Bone marrow (tissue), 2 donors: ENCODE measurements at places on chromosomes 1 and 21.

GRCh38 chr1:158148468-158148867, 32.2 kb upstream of the CD1D start:
- no peak for DNase-seq

DNA sequence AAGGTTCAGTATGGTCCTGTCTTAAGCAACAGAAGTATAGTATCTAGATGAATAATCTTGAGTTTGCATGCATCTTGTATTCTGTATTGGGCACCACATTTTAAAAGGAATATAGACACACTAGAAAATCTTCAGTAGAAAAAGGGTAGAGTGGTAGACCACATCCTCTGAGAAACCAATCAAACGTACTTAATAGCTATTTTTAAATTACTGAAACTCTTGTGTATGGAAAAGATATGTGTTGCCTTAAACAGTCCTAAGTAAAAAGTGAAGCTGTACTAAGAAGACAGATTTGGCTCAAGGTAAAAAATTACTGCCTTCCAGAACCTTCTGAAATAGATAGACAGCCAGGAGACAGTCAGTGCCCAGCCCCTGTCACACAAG, 3.1 kb downstream of the CTXND2 start:
- DNase-seq, result no peak

DNA sequence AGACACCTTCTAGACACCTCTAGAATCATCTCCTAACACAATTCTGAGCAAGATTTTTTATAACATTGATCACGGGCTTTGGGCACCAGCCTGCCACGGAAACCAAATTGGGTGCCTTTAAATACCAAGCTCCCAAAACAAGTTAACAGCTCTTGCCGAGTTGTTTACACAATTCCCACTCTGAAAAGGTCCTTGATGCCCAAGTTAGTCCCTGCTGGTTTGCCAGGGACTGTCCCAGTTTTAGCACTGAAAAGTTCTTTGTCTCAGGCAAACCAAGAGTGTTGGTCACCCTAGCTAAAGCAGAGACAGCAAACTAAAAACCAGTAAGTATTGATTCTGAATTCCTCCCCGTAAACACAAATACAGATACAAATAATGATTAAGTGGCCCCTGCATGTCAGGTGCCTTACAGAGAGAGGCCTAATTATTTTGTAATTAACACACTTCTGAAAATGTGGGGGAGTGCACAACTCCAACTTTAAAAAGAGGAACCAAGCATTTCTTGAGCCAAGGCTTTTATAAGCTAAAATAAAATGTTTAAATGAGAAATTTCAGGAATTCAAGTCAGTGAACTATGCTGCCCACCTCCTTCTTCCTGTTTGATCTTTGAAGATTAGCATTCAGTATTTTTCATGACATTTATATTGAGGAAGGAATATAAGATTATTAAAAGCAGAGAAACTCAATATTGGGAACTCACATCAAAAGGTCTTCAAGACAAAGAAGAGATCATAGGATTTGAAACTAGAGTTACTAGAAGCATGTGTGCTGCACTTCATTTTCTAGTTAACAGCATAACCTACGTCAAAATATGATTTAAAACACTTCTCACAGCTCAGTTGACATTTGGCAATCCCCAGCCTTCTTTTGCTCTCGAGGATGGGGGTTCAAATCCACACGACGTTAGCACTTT, 9.0 kb upstream of the UBE2U start:
- no peak for DNase-seq

DNA sequence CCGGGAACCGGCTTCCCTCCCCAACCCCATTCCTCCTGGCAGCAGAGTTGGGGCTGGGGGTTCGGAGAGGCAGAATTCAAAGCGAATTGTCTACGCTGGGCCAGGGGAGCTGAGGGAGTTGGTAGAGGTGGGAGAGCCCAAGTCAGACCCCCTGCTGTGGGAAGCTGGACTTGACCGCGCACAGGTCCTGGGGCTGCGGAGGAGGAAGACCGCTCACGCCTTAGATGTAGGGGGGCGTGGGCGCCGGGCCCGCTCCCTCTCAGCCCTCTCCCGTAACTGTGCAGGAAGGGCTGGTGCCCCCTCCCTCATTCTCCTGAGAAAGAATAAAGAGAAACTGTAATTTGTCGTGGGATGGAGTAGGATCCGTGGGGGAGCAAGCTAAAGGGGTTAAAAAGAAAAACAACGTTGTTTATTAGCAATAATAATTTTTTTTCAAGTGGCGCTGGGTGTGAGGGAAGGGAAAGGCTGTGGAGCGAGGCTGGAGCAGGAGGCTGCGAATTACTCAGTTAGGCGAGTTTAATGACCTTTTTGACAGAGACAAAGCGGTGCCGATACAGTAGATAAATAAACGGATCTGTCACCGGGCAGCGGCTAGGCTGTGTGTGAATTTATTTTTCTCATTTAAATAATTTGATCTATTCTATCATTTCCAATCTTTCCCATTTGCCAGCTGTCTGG, 838 bp upstream of the GRIK3 start:
- DNase-seq, result no peak

GRCh38 chr21:21146587-21147373, 148.6 kb downstream of the NCAM2 start:
- no peak for DNase-seq

GRCh38 chr1:160626509-160627342, 20.1 kb downstream of the SLAMF1 start:
- DNase-seq, result peak; percentile 23

- DNase-seq, result no peak
Observed at GRCh38 chr1:156537027-156537426, 35.3 kb downstream of the IQGAP3 start.

DNA sequence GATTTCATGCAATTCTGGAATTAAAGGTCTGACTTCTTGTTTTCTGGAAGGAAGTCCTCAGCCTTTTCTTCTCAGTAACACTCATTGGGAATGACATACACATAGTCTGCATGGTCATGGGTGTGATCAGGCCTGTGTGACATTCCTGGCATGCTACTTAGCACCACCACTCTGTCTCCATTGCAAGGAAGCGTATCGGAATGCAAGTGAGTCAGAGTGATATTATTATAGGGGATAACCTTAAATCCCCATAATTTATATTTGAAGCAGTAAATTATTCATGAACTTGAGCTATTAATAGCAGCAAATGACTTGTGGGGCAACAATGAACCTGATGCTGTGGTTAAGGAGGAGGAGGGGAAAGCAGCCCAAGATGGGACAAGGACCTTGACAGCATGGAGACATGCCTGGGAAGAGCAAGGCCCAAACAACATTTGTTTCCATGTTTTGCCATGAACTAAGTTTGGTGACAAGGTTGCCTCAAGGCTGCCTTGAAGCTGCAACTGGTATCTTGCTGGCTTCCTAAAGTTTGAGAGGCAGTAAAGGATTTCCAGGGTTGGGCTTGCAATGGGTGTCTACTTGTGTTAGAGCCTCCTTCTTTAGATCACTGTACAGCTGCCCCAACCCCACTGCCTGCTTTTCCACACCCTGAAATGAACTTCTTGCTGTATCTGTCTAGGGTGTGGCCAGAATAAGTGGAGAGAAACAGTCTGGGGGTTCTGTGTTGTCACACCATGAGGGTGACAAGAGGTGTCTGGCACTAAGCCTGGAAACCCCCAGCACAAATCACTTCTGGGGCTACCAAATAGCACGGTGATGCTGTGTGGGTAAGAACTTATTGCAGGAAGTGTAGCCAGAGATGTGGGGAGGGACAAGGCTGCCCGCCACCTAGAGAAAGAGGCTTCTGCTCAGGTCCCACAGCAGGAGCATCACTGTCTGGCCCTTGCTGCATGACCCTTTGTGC, 4.6 kb downstream of the MAB21L3 start:
- no peak for DNase-seq

DNA sequence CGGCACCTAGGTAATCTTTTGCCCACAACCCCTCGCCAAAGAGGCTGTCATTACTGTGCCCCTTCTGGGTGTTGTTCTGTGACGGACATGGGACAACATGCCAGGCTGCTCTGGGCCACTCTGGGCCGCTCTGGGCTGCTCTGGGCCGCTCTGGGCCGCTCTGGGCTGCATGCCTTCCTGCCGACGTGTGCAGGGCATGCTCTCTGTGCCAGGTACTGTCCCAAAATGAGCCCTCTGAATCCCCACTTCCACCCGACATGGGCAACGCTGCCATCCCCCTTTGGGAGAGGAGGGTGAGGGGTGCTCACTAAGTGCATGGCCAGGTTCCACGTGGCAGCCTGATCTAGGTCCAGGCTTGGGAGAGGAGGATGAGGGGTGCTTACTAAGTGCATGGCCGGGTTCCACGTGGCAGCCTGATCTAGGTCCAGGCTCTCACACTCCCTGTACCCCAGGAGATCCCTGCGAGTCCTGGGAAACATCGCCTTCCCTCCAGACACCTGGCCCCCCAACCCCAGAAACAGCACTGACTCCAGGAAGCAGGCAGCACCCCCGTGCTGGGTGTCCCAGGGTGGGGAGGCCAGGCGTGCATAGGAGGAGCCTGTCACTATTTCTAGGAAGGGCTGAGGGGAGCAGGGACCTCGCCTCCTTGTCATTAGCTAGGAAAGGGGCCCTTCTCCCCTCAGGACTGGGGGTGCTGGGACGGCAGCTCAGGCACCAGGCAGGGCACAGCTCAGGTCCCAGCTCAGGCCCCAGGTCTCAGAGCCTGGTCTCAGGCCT, 16.5 kb downstream of the TTC34 start:
- DNase-seq, result no peak

- DNase-seq, result peak; percentile 59
Observed at GRCh38 chr1:83860490-83861221, 138.3 kb downstream of the TTLL7 start.

- no peak for DNase-seq
Observed at GRCh38 chr1:14313731-14314431, 284.6 kb upstream of the KAZN start.

- DNase-seq, result no peak
Observed at GRCh38 chr1:181647314-181648035, 164.2 kb downstream of the CACNA1E start.

DNA sequence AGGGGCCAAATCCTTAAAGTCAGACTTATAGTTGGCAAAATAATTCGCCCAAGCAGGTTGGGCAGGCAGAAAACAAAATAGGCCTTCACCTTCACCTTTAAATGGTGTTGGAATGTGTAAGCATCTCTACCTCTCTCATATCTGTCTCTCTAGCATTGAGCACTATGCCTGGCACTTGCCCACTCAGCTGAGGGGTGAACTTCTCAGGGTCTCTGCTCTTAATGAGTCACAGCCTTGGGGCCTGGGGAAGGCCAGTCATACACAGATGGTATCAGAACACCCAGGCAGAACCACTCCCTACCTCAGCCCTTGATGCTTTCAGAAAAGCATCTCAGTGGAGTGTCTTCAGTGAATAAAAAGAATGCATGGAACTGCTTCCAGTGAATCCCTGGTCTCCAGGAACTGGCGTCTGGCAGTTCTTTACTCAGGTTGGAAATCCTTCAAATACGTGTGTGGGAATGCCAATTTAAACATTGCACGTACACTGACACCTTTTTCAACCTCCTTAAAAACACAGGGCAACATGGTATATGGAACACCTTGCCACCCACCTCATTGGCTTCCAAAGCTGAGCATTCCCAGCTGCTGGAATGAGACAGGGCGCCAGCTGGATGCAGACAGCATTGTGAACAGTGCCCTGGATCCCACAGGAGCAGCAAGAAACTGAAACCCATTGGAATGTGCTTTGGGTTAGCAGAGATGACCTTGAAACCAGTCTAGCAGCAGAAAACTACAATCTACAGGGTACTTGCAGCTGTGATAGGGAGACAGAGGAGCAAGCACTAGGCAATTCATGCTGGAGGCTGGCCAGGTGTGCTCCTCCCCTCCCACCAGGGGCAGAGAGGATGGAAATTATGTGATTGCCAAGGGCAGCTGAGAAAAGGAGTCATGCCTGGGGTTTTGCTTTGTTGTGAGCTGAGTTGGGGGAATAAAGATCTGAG, 30.0 kb downstream of the ZNF697 start:
- no peak for DNase-seq

DNA sequence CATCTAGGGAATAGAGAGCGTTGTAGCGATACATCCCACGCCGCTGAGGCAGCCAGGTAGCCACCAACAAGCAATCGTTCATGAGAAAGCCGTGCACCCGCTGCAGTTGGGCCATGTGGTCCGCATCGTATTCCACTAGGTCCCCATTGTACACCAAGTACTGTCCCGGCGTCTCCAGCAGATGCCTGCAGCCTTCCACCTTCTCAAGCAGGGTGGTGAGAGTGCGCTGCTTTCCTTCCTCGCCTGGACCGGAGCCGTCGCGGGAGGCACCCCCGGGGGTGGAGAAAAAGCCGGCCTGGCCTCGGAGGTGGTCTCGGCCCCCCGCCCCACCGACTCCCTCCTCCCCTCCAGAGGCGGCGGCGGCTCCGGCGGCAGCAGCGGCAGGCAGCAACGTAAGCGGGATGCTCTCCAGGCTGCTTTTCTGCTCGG, 595 bp downstream of the EXOC8 start:
- DNase-seq, result no peak

GRCh38 chr1:65163201-65163805, 15.3 kb downstream of the AK4 start:
- DNase-seq, result no peak

- no peak for DNase-seq
Observed at GRCh38 chr21:39634507-39634906, 21.8 kb downstream of the B3GALT5 start.

DNA sequence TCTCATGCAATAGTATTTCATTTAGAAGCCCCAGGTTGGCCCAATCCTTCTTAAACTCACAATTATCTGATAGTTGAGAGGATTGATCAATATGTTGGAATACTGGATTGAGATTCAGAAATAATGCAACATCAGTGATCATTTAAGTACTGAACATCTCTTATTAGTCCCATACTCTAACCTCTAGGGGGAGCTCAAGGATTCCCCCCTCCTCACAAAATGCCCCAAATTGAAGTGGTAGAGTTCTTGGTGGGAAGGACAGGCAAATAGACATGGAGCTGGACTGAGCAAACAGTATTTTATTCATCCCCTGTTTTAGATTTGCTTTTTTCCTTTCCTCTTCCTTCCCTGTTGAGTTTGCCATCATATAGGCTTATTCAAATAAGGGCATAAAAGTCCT, 62.8 kb downstream of the NGF start:
- no peak for DNase-seq

DNA sequence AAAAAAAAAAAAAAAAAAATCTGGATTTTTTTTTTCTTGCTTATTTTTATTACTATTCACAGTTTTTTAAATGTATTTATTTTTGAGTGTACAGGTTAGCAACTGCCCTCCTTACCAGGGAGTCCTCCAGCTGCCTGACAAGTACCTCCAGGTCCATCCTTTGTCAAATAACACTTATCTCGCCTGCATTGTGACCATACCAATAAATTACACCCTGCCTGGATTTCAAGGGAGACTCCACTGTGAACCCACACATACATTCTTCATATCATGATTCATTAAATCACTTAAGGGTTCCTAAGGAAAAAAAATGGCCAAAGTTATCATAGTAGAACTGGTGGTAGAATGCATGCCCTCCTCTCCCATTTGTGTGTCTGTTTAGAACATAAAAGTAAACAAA, 38.4 kb downstream of the EEIG2 start:
- no peak for DNase-seq

- DNase-seq, result no peak
Observed at GRCh38 chr1:205084360-205084759, at the start of gene TMEM81. Gene TMEM81 (minus strand): TSS chr1:205084460. CDS start chr1:205084320, 140 bp downstream.

- DNase-seq, result no peak
Observed at GRCh38 chr1:21435646-21436487, 4.1 kb upstream of the NBPF3 start.
